ENCODE measurements at places on chromosomes 6 and 20.

GRCh38 chr6:32176476-32177182 lies 745 bp upstream of the AGPAT1 start:
- no peak for DNase-seq

DNA sequence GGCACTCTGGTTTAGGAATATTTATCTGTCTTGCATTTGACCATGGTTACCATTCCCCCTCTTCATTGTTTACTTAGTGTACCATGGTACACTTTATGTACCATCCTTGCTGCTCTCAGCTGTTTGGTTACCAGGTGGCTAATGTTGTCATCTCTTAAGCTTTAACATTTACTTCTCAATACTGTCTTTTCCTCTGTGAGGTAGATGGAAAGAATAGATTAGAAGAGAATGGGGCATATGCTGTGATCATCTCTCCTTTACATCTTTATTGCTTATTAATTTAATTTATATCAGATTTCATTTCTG lies 109.2 kb downstream of the NCOA3 start:
- DNase-seq = no peak

- no peak for DNase-seq
Measured at GRCh38 chr6:73666393-73666792, 12.6 kb upstream of the SLC17A5 start.

DNA sequence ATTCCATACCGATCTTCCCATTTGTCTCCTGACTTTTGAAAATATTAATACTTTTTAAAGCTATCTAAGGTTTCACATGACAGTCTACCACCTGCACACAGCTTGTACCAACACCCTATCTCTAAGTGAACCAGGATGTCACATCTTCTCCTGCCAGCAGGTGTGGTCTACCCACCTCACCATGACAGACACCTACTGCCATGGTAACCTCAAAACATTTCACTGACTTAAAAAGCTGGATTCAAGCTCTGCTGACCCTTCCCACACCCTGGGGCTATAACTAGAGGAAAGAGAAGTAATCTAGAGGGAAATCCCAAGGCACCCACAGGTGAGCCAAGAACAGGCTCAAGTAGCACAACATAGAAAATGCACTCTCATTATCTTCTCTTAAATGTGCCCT lies 1.2 kb downstream of the SLC17A3 start:
- no peak for DNase-seq

- DNase-seq = no peak
Measured at GRCh38 chr6:28719275-28719940, 193.7 kb downstream of the GPX5 start.

- no peak for DNase-seq
Measured at GRCh38 chr6:158867381-158868121, 48.4 kb upstream of the EZR start.

GRCh38 chr6:15434823-15435380 lies 189.0 kb downstream of the JARID2 start:
- no peak for DNase-seq

GRCh38 chr6:42278131-42278853 lies 60.6 kb upstream of the MRPS10 start:
- DNase-seq = no peak

- no peak for DNase-seq
Measured at GRCh38 chr6:69816026-69816425, 19.2 kb upstream of the LMBRD1 start.

DNA sequence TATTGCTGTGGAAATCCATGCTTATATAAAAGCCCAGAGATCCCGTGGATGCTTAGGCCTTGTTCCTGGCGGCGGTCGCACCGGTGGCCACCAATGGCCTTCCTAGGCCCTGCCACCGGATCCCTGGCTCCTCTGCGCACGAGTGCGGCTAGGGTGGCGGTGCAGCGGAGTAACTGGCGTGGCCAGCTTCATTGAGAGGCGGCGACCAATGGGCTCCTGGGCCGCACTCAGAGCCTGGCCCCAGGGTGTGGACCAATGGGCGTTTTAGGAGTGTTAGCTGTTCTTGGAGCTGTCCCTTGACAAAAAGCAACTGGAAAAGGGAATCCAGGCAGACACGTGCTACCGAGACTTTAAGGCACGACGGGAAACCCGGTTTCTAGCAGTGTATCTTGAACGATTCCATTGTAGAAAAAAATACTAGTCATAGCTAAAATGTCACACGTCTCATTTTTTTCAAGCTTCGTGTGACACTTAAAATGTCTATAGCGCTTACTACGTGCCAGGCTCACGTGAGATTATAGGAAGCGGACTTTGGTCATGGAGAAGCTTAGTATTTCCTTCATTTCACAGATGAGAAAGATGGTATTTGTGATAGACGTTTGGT lies 1.7 kb downstream of the AMD1 start:
- peak; percentile 49 for DNase-seq

DNA sequence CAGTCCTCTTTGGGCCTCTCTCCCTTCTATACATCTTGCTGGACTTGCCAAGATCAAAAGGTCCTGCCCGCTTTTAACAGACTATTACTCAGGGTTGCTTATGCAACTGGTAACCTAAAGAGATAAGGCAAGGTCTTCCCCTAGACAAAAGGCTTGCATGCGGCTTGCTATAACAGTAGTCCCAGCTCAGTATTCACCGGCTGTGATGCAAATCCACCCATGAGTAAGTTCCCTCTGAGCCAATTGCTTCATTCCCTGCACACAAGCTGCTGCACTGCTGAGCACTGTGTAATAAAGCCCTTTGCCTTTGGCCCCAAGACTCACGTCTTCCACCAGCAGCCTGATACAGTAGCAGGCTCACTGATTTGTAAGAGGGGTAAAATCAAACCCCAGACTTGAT lies 363.8 kb downstream of the PRKN start:
- no peak for DNase-seq

GRCh38 chr6:125717120-125717731 lies 32.2 kb upstream of the HEY2 start:
- no peak for DNase-seq

DNA sequence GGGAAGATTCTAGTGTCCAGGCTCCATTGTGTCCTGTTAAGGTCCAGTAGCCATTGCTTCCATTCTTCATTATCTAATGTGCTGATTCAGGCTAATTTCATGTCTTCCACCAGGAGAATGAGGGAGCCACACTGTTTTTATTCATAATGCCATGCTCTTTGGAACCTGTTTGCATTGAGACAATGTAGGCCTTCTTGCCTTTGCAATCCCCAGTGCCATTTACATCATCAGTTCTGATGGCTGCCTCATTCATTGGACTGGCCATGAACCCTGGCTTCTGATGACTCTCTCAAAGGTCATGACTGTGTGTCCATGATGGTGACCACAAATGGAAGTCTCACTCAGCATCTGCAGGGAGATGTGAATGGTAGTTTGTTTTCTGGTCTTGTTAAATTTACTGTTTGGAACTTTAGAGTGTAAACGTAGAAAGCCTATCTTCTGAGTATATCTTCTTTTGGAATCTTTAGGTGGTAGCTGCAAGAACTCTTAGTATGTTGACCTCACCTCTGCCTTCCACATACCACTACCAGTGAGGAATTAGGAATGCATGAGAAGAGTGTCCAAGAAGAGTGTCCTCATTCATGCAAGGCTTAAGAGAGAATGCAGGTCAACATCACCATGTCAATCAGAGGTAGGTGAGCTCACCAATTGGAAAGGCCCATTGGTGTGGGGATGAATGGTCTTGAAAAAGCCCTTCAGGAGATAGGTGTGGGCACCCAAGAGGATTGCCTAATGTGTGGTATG lies 42.9 kb upstream of the ZFP64 start:
- DNase-seq = no peak

DNA sequence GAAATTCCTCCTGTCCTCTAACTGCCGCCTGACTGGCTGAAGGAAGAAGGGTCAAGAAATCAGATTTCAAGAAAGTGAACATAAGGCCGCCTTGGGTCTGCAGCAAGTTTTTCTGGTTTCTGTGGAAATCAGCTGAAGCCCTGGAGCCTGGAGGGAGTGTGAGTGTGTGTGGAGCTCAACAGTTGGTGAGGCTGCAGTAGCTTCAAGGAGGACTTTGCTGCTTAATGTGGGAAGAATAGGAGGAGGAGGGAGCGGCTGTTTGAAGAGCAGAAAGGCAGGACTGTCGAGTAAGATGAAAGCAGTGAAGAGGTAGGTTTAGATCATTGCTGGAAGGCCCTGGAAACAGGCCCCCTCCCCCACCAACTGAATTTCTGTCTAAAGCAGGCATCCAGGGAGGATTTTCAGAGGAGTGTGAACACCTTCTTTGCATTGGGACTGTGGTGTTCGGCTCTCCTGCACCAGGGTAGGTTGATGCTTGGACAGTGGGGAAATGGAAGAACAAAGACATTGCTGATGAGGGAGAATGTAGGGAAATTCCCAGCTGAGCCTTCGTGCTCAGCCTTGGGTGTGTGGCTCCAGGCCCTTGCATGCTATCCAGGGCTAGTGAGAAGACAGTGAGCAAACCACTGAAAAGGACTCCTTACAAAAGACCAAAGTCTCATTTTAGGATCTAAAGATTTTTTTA lies 79.5 kb upstream of the VSTM2L start:
- no peak for DNase-seq

Measured in BJ (cell line).